ENCODE measurements at places on chromosomes 1 and 21.

DNA sequence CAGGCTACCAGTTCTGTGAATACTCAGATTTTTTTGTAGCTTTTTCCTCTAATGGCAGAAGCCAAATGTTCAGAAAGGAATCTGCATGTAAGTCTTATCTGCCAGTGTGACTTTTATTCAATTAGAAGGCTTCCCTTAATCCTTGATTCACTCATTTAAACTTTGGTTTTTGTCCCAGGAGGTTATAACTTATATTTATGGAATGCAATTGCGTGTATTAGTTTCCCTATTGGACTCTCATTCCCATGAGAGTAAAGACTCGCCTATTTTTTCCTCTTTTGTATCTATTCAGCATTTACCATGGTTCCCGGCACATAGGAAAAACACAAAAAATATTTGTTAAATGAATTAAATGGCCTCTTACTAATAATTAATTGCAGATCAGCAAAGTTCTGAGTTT lies 3.5 kb downstream of the NTMT2 start:
- DNase-seq: no peak

- no peak for DNase-seq
Observed at GRCh38 chr1:110476028-110476765, 25.2 kb downstream of the PROK1 start.

- peak; percentile 25 for DNase-seq
Observed at GRCh38 chr1:88891951-88892340, 579 bp upstream of the GTF2B start.

GRCh38 chr1:67061266-67061665 lies 7.3 kb upstream of the SLC35D1 start:
- no peak for DNase-seq

GRCh38 chr1:104795931-104796330 lies 1046.2 kb downstream of the AMY1C start:
- no peak for DNase-seq

DNA sequence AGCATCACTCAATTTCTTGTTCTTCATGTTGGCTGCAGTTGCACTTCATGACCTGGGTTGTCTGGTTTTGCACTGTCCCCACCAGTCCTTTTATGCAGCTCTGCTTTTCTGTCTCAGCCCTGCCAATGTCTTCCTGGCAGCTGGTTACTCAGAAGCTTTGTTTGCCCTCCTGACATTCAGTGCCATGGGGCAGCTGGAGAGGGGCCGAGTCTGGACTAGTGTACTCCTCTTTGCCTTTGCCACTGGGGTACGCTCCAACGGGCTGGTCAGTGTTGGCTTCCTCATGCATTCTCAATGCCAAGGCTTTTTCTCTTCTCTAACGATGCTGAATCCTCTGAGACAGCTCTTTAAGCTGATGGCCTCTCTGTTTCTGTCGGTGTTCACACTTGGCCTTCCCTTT lies 6.6 kb downstream of the PIGV start:
- no peak for DNase-seq

DNA sequence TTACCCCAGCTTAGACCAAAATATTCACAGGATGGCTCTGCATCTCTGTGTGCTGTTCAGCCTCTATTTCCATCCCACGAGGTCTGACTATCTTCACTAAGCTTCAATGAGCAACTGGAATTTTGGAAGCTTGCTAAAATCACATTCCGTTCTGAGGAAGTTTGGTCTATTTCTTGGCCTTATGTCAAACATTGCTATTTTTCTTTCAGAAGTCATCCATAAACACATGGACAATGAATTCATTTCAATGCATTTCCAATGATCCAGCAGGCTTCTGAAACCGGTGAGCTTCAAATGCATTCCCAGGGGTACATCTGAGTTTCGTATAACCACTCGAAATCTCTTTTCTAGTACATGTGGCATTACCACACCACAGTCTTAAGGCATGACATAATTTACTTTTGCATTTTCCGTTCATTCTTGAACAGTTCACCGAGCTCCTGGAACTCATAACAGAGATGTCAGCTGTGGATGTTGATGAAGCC lies 294.1 kb upstream of the KAZN start:
- DNase-seq: peak; percentile 92

DNA sequence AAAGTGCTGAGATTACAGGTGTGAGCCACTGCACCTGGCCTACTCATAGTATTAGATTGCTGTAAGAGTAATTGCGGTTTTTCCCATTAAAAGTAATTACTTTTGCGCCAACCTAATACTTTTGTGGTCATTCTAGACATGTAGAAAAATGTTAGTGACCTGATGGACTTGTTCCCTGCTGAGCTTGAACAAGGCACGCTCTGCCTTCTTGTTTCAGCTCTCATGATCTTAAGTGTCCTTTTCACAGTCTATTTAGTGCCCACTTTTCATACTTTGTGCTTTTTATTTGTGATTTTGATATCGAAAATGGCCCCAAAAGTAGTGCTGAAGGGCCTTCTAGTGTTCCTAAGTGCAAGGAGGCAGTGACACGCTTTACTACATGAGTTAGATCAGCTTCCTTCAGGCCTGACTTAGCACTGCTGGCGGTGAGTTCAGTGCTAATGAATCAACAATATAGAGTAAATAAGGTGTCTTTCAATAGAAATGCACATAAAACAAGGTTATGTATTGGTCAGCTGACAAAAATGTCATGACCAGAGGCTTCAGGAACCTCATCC lies 5.6 kb upstream of the RD3 start:
- no peak for DNase-seq

DNA sequence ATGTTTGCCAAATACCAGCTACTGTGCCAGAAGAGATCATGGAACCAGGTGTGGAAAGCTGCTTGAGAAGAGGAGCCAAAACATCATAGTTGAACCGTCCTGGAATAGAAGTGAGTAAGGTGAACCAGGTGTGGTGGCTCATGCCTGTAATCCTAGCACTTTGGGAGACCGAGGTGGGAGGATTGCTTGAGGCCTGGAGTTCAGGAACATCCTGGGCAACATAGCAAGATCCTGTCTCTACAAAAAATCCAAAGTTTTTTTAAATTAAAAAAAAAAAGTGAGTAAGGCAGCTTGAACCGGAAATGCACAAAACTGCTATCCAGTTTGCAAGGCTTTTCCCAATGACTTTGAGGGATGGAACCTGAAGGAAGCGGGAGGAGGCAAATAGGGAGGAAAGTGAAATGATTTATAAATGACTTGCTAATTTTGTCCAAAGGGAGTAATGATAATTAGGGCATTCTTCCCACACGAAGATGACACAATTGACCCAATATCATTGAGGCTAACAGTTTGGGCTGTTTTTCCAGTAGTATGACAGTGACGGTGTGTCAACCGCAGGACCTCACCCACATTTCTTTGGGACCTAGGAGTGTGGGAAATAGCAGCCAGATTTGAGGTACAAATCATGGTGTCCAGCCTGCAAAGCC lies 1.5 kb upstream of the CNN3 start:
- DNase-seq: no peak

GRCh38 chr1:170619241-170620028 lies 44.5 kb upstream of the PRRX1 start:
- DNase-seq: peak; percentile 42

- DNase-seq: peak; percentile 45
Observed at GRCh38 chr1:109814223-109814622, 50.5 kb upstream of the EPS8L3 start.

DNA sequence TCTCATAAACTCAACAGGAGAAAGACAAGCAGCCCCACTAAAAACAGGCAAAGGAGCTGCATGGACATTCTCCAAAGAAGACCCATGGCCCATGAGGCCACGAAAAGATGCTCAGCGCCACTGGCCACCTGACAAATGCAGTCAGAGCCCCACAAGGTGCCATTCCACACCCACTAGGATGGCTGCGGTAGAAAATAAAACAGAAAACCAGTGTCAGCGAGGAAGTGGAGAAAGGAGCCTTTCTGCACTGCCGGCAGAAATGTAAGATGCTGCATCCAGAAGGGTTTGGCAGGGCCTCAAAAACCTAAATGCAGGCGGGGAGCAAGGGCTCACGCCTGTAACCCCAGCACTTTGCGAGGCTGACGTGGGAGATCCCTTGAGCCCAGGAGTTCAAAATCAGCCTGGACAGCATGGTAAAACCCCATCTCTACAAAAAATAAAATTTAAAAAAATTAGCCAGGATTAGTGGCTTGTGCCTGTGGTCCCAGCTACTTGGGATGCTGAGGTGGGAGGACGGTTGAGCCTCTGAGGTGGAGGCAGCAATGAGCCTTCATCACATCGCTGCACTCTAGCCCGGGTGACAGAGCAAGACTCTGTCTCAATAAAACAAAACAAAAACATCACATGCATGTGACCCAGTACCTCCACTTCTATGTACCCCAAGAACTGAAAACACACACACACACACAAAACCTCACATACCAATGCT lies 4.2 kb downstream of the WNT9A start:
- no peak for DNase-seq

GRCh38 chr1:53500204-53501064 lies 41.2 kb downstream of the DMRTB1 start:
- DNase-seq: no peak

DNA sequence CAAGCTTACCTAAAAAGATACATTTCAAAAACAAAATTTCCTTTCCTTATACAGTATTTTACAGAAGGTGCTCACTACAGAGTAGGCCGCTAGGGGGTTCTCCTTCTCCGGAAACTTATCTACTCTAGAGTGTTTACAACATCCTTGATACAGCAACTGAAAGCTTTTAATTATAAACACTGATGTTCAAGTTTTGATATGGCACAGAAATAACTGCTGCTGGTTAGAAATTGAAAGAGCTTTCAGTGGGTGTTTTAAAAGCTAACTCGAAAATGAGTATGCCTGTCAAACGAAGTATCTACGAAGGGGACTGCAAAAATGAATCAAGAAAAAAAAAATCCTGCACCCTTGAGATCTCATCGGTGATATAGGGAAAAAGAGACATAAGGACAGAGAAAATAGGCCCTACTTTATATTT lies 1.0 kb downstream of the YOD1 start:
- peak; percentile 28 for DNase-seq

DNA sequence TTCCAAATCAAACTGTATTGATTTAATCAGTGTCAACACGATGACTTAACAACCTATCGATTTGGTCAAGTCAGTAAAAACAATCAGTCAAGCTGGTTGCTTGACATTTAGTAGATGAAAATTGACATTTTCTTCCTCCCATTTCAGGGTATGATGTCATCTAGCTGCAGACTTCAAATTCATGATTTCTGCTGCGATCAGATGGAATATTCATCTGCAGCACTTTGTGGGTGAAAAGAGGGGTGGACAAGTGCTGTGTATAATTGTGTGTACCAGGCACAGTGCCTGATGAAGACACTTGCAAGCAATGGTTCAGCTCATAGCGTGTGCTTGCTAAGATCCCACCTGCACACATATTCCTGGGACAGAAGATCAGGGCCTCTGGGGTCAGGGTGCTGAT lies 479.8 kb downstream of the DISC1 start:
- DNase-seq: no peak

DNA sequence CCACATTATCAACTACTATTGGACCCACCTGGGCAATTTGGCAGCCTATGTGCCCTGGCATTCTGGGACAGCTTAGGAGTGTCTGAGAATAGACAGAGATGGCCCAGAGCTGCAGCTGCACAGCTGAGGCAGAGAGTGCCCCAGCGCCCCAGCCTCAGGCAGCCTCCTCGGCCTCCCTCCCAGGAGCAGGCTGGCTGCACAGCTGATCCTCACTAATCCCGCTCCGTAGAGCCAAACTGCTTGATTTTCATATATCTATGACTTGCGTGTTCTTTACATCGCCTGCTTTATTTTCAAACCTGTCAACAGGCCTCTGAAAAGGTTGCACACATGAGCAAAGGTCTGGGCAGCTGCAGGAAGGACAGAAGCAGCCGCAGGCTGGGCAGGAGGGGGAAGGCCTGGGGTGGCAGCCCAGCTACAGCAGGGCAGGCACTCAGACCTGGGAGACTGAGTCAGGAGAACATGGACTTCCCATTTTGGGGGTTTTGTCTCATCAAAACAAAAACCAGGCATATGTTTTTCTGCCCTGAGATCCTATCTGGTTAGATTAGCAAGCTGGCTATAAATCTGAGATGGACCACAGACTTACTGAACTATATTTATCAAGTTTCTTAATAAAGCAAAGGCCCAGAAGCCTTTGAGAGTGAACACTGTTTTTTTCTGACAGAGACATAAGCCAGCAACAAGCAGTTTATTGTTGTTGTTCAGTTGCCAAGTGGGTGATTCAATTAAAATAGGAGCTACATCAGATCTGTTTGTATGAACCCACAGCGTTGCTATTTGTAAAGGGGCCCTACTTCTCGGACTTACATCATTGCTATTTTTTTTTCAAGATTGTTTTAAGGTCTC lies 301.8 kb upstream of the DUSP10 start:
- DNase-seq: peak; percentile 27

DNA sequence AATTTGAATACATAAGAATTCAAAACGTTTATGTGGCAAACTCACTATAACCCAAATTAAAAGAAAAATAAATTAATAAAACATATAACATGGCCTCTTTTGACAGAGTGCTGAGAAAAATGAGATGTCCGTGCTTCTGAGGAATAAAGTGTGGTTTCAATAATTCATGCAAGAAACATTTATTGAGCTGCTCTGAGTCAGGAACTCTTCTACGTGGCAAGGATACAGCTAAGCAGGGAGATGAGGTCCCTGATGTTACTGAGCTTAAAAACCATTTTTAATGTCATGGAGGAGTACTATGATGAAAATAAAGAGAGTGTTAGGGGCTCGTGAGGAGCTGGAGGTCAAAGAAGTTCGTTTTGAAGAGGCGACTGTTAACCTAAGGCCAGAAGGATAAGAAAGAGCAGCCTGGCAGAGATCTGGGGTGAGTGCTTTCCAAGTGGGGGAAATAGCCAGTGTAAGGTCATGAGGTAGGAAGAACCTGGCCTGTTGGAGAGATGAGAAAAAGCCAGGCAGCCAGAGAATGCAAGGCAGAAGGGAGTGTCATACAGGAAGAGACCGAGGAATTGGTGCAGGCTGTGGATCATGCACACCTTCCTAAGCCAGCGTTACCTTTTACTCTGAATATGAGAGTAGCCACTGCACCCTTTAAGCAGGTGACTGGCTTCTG lies 182.2 kb upstream of the DUSP10 start:
- no peak for DNase-seq

- DNase-seq: peak; percentile 81
Observed at GRCh38 chr1:211680752-211681327, 5.4 kb upstream of the NEK2 start.

- no peak for DNase-seq
Observed at GRCh38 chr1:63326106-63326472, 3.7 kb downstream of the FOXD3 start.

GRCh38 chr1:222232842-222233241 lies 315.1 kb downstream of the HHIPL2 start:
- no peak for DNase-seq

GRCh38 chr1:183318433-183318832 lies 99.7 kb downstream of the NMNAT2 start:
- DNase-seq: peak; percentile 80

- DNase-seq: no peak
Observed at GRCh38 chr1:200411406-200412257, 1.8 kb upstream of the ZNF281 start.
